ENCODE measurements at places on chromosomes 5 and 9.

- no peak for DNase-seq
Measured at GRCh38 chr5:43873791-43874190, 270.8 kb downstream of the NNT start.

- DNase-seq = no peak
Measured at GRCh38 chr5:18495157-18495556, 860.9 kb downstream of the TAF11L14 start.

DNA sequence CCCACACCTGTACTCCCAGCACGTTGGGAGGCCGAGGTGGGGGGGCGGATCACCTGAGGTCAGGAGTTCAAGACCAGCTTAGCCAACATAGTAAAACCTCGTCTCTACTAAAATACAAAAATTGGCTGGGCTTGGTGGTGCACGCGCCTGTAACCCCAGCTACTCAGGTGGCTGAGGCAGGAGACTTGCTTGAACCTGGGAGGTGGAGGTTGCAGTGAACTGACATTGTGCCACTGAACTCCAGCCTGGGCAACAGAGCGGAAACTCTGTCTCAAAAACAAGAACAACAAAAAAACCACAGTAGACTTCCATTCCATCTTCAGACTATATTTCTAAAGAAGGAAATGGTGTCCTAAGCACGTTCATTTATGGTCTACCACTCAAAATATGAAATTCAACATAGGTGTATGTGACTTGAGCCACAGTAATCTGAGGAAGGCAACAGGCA is 14.2 kb upstream of the SERINC5 start:
- DNase-seq = peak; percentile 24

DNA sequence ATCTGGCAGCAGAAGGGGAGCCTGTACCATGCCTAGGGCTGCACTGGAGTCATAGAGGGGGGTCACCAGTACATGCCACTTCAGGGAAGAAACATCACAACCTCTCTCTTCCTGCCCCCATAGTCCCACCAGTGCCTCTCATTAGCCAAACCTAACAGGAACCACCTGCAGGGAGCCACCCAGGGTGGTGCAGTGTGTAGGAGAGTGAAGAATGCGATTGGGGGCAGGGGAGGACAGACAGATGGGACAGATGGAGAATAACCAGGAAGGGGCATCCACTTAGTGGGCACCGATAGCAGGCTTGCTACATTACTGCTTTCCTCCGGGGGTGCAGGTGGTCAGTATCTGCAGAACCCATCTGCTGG is 19.2 kb downstream of the DAPK1 start:
- DNase-seq = no peak

GRCh38 chr5:69167493-69167855 is 524 bp downstream of the CCNB1 start:
- no peak for DNase-seq

GRCh38 chr5:149310947-149311658 is 34.2 kb upstream of the GRPEL2 start:
- DNase-seq = no peak

DNA sequence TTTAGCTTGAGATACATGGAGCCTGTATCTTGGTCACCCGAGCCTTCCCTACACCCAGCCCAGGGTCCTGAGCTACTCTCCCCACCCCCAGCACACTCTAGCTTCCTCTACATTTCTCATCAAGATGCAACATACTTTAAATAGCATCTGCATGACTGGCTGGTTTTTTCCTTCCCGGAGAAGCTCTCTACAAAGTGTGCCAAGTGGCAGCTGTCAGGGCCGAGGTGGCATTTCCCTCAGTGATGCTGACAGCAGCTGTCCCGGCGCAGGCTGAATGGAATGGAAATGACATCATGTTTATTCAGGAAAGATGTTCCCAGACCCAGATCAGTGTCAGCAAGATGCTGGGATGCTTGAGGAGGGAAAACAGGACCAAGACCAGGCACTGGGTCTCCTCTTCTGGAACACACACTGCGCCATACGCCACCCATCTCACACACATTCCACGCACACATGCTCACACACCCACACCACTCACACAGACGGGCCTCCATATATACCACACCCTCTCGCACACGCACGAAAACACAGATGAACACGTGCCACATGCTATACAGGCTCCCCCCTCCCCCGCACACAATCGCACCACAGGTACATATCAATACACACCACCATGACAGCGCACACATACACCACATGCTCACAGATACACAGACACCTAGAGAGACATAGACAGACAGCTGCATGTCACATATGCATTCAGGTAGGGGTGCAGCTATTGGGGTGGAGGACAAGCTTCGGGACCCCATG is 67.8 kb downstream of the LHX2 start:
- no peak for DNase-seq

GRCh38 chr5:65065001-65065511 is 296.3 kb downstream of the CWC27 start:
- DNase-seq = no peak

DNA sequence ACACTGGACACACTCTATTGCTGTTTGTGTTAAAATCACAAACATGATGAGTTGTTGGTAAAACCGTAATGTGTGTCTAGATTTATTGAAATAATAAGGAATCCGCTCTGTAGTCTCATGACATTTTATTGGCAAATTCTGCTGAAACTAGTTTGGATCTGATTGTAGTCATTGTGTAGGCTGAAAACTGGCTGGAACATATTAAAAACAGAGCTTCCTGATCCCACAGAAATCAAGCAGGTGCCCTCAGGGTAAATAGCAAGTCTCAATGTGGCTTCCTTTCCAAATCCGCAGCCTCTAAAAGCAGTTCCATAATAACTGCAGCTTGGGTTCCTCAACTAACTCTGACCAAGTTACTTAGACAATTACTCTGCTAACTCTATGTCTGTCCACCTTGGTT is 427.5 kb upstream of the KIF2A start:
- DNase-seq = no peak

DNA sequence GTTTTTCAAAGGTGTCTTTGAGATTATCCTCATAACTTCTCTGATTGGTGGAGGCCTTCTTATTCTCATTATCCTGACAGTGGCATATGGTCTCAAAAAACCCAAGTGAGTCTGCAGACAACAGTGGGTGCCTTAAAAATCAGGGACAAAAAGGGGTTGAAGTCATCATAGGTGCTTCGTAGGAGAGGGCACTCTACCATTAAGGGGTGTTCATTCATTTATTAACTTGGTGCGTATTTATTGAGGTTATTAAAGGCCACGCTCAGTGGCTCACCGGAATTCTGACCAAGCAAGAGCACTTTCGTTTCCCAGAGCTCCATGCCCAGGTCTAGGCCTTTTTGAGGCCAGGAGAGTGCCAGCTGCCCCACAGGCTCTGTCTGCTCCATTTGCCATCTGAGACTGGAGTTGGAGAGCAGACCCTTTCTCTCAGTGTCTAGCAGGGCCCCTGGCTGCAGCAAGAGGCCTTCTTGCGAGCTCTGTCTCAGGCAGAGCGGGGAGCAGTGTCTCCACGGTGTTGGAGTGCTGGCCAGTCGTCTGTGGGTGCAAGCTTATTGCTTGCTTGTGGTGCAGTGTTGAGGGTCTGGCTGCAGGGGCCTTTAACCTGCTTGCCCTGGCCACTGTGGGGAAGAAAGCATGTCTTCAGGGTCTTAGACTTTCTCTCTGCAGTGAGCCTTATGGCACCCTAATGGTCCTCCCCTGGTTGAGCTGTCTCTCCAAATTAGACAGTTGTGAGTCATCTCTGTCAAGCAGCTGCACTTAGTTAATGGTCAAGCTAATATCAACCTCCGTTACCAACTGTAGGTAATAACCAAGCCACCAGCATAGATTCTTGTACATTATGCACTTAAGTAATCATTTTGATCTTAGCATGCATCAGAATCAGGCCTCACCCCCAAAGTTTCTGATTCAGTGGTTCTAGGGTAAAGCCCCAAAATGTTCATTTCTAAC is 62.6 kb downstream of the IL31RA start:
- DNase-seq = no peak

DNA sequence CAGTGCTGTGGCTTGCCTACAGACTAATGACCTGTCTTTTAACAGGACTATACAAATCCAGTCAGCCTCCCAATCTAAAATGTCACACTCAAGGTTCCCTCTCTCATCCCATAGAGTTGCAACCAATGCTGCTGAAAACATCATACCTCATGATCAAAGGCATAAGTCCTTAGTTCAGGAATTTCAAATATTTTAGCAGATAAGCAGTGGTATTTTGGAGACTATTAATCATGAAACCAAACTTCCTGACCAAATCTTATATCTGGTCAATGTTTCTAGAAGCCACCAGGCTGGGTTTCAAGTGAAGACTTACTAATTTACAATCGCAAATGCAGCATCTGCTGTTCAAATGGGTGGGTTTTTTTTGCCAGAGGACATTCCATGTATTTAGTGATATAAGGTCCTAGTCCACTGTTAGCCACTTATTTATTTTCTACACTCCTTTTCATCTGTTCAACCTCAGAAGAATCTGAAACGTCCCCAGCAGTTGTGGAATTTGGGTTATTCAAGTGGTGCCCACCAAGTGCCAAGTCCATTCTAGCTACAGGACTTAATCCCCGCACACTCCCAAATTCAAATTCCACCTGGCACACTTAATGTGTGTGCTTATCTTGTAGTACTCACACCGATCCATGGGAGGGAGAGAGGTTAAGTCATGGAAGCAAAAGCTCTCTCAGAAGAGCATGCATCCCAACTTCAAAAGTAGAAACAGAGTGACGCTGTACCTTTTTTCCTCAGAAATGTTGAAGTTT is 5.8 kb downstream of the TAS2R1 start:
- no peak for DNase-seq

DNA sequence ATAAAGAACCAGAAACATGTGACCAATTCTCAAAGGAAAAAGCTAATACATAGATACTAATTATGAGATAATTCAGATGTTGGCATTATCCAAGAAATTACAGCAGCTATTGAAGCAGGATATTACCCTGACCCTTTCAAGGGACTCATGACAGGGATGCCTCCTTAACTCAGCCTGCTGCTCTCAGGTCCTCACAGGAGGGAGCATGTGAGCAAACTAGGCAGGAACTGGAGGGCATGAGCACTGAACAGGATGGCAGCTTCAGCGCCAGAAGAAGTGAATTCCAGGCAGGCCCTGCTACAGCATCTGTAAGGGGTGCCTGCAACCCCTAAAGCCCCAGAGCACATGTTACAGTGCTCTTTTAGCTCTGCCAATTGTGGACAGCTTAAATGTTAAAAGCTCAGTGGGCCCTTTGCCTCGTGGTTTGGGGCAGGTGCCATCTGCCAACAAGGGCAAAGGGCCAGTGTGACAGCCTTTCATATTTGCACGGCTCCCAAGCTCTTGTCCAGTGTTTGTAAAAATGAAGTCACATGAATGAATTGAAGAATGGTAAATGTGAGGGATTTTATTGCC is 464.7 kb upstream of the COX7C start:
- no peak for DNase-seq

DNA sequence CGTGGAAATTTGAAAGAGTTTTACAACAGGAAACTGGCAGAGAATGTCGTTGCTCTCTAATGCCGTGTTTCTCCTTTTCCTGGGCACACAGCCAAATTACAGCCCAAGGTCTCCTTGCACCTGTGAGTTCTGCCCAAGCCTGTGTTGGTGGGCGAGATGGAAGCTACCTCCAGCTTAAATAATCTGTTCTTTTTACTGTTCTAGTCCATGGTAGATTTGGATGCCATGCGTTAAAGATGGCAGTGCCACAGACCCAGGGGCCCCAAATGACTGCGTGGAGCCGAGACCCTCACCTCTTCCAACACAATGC is 92.6 kb upstream of the IRX4 start:
- DNase-seq = no peak

- no peak for DNase-seq
Measured at GRCh38 chr9:129629251-129629820, 3.4 kb downstream of the NTMT1 start.

DNA sequence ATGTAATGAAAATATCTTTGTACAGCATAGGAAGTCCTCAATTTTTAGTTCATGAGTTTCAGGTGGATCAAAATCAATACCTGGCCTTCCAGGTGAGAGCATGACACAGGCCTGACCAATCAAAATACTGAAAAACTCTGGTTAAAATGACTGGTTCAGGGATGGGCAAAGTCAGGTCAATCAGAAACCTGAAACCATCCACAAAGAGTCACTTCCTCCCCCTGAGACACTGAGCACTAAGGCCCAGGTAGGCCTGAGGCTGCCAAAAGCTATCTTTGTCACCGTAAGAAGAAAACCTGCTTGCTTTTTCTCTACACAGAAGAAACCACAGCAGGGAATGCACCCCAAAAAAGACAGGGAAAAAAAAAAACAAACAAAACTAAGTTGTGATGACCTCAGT is 444.8 kb downstream of the TLR4 start:
- DNase-seq = no peak

GRCh38 chr5:69467442-69468225 is 25.0 kb upstream of the OCLN start:
- no peak for DNase-seq

GRCh38 chr5:158737536-158738027 is 362.1 kb downstream of the EBF1 start:
- DNase-seq = no peak

GRCh38 chr9:5553211-5553610 is 42.9 kb downstream of the PDCD1LG2 start:
- no peak for DNase-seq

- DNase-seq = no peak
Measured at GRCh38 chr5:55582256-55582655, 47.5 kb upstream of the PLPP1 start.

DNA sequence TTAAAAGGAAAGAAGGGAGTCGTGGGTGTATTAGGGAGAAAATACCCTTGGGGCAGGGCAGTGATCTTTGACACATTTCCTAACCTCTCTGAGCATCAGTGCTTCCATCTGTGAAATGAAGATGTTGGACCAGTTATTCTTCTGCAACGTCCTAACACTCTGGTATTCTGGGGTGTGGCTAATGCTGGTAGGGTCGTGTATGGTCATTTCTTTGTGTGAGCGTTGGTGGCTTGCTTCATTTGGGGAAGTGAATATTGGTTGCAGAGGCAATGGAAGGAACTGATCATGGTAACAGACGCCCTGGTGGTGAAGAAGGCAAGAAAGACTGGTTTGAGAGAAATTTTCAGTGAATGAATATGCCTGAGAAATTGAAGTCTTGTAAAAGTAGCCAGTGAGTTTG is 67.9 kb upstream of the TTC23L start:
- DNase-seq = no peak

GRCh38 chr5:2711446-2712425 is 39.7 kb downstream of the IRX2 start:
- no peak for DNase-seq

GRCh38 chr5:144191998-144192397 is 21.3 kb downstream of the KCTD16 start:
- DNase-seq = peak; percentile 19

DNA sequence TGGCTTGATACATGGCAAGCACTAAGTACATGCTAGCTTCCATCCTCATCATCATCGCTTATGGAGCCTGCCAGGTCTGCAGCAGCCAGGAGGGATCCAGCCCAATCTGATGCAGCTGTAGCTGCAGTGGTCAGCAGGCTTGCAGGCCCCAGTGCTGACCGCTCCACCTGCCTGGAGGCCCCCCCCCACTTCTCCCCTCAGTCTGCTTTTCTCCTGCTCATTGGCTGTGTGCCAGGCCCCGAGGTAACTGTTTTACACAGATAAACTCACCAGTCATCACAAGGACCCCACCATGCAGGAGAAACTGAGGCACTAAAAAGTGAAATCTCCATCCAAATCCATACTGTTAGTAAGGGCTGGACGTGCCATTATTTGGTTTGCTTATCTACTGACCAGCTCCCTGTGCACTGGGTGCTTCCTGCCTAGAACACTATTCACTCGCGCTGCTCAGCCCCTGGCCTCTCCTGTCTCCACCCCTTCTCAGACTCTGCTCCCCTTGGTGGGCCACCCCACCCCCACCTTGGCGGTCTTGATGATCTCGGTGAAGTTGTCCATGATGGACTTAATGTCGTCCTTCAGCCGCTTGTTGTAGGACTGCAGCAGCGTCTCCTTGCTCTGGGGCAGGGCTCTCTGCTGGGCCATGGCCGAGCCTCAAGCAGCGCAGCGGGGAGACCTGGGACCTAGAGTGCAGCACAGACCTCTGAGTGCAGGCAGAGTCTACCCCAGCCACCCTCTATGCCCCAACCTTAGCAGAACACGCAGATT is 1.7 kb downstream of the MED22 start:
- DNase-seq = no peak
